ENCODE measurements at places on chromosomes 1 and 21.

- DNase-seq = no peak
Observed at GRCh38 chr1:6329851-6330250, 63.7 kb downstream of the ACOT7 start.

DNA sequence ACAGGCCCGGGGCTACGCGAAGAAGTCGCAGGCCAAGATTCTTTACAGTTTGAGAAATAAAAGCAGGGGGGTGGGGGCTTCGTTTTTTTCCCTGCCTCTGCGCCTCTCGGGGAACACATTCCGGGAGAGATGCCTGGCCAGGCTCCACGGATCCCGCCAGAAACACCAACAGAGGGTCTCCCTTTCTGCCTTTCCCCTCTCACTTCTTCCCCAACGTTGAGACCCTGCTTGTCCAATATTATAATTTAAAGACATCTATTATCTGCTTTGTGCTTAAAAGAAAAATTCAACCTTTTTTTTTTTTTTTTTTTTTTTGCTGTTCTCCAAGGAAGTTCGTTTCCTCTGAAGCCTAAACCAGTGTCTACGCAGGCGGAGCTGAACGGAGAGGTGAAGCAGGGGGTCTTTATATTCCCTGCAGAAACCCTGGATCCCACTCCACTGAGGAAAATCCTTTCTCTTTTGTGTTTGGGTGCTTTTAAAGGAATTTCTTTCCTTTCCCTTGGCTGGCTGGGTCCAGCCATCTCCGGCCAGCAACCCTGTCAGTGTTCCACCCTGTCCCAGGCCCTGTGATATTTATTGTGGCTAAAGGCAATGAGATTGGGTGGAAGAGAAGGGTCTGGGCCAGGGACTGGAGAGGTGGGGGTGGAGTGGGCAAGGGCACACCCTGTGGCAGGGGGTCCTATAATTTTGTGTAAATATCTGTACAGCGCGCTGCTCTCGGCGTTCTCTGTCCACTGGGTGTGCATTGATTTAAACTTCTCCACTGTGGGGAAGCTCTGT is 2.2 kb downstream of the FOXD2 start:
- DNase-seq = no peak

- no peak for DNase-seq
Observed at GRCh38 chr1:166925810-166926478, 49.4 kb downstream of the ILDR2 start.

GRCh38 chr1:226629210-226629895 is 80.8 kb downstream of the STUM start:
- DNase-seq = no peak

DNA sequence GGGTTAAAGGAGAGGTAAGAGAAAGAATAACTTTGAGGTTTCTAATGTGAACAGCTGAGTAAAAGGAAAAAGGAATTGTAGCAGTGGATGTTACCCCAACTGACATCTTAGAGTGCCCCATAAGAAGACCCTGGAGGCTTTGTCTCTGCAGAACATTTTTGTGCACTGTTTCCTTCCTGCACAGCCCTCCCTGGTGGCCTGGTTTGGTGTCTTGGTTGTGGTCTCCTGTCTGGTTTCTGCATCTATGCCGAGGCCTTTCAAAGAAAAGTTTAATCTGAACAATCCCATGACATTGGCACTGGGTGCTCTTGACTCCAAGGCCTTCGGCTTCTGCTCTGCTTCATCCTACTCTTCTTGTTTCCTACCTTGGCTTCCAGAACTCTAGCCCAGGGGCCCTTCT is 57.8 kb downstream of the RHOU start:
- no peak for DNase-seq

- no peak for DNase-seq
Observed at GRCh38 chr1:14615549-14616218, 17.2 kb downstream of the KAZN start.

- DNase-seq = no peak
Observed at GRCh38 chr1:213723187-213723586, 264.6 kb upstream of the PROX1 start.

Measured in B cell (primary cell).